ENCODE measurements at places on chromosomes 4 and X.

- DNase-seq: no peak
These were observed 240.7 kb upstream of the ATP6AP2 start for GRCh38 chrX:40340116-40340515.

GRCh38 chr4:38574559-38575333 is 89.3 kb upstream of the KLF3 start:
- DNase-seq: peak; percentile 23

GRCh38 chrX:68183612-68184214 is 249.6 kb downstream of the OPHN1 start:
- no peak for DNase-seq

DNA sequence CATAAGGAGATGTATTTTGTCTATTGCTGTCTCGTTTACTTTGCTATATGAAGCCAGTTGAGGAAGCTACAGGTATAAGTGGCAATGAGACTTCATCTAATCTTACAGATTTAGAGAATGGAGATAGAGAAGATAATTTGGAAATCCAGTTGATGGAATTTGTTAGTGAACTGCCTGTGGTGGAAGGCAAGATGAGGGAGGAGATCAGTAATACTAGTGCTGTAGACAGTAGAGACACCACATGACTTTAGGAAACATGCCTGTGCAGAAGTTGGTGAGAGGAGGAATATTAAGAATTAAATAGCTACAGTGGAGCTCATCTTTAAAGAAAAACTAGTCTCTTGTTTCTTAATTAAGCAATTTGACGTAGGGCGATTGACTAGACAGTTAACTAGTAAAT is 51.3 kb downstream of the RBPJ start:
- no peak for DNase-seq

- DNase-seq: no peak
These were observed 52.0 kb downstream of the CXorf58 start for GRCh38 chrX:23959781-23960180.

GRCh38 chr4:1721666-1722550 is 587 bp downstream of the TACC3 start:
- no peak for DNase-seq

- DNase-seq: no peak
These were observed 6.6 kb downstream of the IBSP start for GRCh38 chr4:87805971-87806370.

DNA sequence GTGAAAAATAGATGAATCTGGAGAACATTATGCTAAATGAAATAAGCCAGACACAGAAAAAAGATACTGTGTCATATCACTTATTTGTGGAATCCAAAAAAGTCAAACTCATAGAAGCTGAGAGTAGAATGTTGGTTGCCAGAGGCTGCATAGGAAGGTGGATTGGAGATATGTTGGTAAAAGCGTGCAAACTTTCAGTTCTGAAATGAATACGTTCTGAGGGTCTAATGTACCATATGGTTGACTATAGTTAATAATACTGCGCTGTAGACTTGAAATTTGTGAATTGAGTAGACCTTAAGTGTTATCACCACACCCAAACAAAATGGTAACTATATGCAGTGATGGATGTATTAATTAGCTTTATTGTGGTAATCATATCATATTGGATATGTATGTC is 45.0 kb upstream of the UPRT start:
- no peak for DNase-seq

DNA sequence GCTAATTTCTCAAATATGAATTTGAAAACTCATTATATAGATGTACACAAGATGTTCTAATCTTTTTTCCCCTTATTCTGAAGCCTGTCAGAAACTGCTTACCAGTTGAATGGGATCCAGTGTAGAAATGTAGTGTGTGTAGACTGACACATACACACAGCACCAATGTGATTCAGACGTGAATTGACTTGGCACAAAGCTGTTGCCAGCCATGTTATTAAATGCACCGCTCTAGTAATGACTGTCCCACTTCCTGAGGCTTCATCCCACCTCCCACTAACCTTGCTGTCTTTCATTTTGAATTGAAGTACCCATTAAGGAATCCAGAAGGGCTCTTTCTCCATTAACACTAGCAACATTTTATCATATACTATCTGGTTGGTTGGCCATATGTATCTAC is 146.6 kb downstream of the PPA2 start:
- no peak for DNase-seq

GRCh38 chrX:147174591-147174990 is 360.0 kb upstream of the CXorf51A start:
- no peak for DNase-seq

- no peak for DNase-seq
These were observed 60.4 kb downstream of the CASP3 start for GRCh38 chr4:184588893-184589292.

GRCh38 chrX:120318411-120318810 is 7.2 kb upstream of the TMEM255A start:
- no peak for DNase-seq

GRCh38 chr4:184306949-184307348 is 89.3 kb upstream of the ENPP6 start:
- no peak for DNase-seq

DNA sequence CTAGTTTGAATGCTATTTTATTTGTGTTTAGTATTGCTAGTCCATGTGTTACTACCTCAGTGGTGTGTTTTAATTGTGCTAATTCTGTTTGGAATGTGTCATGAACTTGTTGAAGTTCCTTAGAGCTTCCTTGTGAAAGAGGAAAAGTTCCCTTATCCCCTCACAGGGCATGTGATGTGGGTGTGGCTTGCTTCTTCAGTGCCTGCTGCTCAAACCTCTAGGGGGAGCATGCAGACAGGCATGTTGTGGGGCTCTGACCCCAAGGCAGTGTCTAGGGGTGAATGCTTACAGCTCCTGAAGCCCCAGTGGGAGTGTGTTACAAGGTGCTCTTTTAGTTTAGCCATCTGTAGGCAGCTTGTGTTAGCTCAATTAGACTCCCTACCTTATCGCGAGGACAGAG is 86.5 kb downstream of the MAGED4 start:
- DNase-seq: peak; percentile 25

DNA sequence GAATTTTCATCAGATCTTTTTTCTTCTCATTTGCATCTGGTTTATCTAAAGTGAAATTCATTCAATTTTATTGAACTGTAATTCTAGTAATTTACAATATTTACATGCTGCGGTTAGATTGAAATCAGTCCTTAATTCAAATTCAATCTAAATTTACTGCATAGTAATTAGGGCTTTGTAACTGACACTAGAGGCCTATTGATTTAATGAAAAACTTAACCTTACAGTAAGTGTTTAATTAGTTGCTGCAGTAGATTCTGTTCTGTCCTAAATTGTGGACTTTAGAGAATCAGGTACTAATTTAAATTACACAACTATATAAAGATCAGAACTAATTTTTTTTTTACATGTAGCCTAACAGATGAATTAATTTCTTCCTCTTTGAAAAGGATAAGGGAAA is 758.8 kb upstream of the TENM3 start:
- DNase-seq: no peak

- no peak for DNase-seq
These were observed 1.0 kb downstream of the LRP2BP start for GRCh38 chr4:185394568-185395237.

GRCh38 chrX:7179446-7179845 is 31.5 kb upstream of the PUDP start:
- no peak for DNase-seq

DNA sequence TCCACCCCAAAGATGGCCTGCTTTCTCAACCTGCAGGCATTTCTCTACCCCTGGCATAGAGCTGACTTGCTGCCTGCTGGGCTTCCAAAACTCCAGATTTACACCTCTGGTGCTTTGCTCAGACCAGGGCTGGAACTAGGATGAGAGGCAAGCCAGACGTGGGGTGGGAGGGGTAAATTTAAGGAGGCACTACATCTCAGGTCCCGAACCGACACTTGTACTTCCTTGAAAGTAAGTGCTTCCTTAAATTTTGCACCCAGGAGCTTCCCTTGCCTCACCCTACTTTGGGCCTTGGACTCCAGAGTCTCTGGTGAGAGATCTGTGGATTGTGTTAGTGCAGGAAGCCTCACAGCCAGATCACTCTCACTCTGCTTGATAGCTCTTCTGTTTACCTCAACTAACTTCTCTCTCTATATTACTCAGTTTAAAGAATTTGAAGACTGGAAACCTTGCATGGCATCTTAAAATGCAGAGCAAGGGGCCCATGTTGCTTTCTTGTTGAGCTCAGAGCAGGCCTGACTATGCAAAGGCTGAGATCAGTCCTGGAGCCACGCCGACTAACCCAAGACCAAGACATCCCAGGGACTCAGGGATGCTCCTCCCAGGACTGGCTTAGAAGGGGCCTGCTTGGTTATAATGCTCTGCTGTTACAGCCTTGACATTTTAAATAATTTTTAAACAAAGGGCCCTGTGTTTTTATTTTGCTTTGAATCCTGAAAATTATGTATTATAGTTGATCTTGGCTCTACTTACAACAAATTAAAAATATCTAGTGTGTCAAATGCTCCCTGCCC is 145.0 kb upstream of the LEF1 start:
- no peak for DNase-seq

- DNase-seq: no peak
These were observed 2747.1 kb downstream of the PCDH7 start for GRCh38 chr4:33467291-33467690.

DNA sequence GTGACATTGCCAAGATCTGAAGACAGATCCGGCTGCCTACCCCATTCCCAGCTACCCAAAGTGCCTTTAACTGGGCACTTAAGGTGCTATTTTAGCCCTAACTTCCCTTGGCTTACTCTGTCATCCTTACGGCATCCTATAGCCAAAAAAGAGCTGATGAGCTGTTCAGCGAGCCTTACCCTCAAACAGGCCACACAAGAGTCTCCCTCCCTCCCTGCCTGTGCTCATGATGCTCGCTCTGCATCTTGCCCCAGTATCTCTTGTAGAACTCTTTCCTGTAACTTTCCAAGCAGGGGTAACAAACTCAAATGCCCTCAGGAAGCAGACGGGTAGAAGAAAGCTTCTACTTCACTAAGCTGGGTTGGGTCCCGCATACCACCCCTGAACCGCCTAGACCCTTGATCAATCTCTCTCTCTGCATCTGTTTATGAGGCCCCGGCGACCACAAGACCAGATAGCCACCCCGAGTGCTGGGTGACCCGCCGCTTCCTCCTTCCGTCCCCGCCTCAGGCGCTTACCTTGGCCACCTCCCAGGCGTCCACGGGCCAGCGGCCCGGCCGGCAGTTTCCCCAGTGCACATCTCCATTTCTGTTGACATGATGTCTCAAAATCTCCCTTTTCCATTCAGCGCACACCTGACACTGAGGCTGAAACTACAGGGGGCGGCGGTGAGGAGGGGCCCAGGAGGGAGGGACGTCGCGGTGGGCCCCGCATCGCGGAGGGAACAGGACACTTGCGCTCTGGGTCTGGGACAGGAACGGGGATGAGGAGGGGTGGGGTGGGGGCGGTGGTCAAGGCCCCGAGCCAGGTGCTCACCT is 663 bp downstream of the CXorf38 start:
- DNase-seq: peak; percentile 54

DNA sequence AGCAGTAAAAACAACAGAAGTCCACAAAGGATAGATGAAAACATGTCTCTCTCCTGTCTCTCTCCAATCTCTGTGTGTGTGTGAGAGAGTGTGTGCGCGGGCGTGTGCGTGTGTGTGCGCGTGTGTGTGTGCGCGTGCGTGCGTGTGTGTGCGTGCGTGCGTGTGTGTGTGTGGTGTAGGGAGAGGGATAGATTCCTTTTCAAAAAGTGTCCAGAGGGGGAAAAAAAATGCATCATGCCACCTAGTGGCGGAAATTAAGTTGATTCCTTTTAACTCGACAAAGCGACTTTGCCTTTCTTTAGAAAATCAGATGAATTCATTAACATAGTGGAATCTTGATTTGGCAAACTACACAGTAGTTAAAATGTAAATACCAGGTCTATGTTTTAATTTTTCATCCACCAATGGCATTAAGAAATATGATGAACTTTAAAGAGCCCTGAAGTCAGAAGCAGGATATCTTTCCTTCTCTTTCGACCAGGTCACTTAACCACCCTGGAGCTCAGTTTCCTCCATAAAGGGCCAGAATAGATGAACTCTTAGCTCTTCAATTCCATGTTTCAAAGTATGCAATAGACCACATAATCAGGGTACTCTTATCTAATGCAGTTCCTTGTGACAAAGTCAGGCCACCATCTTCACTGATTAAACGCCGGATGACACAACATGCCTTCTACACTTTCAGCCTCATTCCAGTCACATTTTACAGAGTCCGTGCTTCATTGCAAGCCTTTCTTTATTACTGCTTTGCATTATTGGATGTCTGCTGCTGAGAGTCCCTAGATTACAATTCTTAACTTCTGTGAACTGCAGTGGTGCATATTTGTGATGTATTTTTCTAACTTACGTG is 162.8 kb downstream of the FBXO8 start:
- DNase-seq: peak; percentile 88

GRCh38 chr4:84167093-84167492 is 332.0 kb downstream of the NKX6-1 start:
- no peak for DNase-seq

DNA sequence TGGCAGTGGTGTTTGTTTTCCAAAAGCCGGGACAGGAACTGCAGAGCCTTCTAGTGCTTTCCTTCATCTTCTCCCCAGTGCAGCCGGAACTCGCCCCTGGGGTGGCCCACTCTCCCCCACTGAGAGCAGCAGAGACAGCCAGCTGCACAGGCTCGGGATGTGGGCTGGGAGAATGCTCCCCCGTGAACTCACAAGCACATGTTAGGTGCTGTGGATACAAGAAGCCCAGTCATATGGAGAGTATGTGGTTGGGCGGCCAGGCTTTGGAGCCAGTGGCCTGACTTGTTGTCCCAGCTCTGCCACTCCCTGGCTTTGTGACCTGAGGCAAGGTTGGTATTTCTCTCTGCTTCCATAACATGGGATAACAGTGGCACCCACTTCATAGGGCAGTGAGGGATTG is 9.4 kb upstream of the KIAA0232 start:
- no peak for DNase-seq

DNA sequence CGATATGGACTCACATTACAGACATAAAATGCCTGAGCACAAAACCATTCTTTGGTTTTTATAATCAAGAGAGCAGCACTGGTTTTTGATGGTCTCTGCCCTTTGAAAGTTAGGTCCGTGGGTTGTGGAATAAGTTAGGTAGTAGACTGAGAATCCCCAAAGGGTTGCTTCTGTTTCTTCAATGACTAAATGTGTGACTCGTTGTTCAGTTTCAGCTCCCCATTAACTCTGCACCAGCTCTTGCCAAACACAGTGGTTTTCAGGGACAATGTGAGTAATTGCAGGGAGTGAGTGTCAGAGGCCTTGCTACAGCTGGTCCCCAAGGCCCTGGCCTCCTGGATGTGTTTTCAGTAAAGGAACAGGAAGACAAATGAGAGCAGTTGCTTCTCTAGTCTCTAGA is 24.8 kb downstream of the SMIM20 start:
- DNase-seq: peak; percentile 15

- no peak for DNase-seq
These were observed 196.9 kb downstream of the ANKRD50 start for GRCh38 chr4:124515591-124515990.

Measured in stomach (tissue), 19 donors.